Cardiac fibroblast (primary cell): ENCODE measurements at places on chromosomes 1 and 21.

GRCh38 chr21:32173121-32173724, 105.6 kb downstream of the MIS18A start:
- peak; percentile 4 for DNase-seq

- no peak for DNase-seq
These were observed 67.3 kb downstream of the ELAVL4 start for GRCh38 chr1:50175719-50176639.

- DNase-seq, result peak; percentile 91
These were observed 22.9 kb downstream of the TCP10L start for GRCh38 chr21:32562426-32562825.

- DNase-seq, result no peak
These were observed 256.2 kb upstream of the OLFM3 start for GRCh38 chr1:102252731-102253505.

- no peak for DNase-seq
These were observed 48.1 kb downstream of the LHX9 start for GRCh38 chr1:197965132-197965840.

DNA sequence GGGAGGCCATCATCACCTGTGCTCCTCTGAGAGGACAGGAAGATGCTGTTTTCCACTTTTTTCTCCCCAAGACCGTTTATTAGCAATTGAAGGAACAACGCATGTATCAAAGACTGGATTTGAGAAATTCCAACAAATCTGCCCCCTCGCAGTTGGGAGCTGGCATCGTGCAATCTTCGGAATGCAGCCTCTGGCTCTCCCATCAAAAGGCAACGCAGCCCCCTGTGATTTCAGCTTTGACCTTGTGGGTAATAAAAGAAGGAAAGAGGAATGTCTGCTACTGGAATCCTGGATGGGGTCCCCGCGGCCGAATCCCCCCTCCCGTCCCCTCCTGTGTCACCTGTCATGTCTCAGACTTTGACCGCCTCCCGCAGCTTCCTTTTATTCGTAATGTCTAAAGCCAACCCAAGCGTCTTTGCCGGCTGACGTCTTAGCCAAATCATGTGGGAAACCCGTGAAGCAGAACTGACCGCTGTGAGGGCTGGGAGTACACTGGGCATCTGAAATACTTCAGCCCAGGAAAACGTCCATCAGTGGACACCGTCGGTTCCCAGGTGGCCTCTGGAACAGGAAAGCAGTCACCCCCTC, 101.5 kb downstream of the WDR4 start:
- no peak for DNase-seq

- peak; percentile 31 for DNase-seq
These were observed 158.3 kb downstream of the PLXNA2 start for GRCh38 chr1:208085655-208086515.

DNA sequence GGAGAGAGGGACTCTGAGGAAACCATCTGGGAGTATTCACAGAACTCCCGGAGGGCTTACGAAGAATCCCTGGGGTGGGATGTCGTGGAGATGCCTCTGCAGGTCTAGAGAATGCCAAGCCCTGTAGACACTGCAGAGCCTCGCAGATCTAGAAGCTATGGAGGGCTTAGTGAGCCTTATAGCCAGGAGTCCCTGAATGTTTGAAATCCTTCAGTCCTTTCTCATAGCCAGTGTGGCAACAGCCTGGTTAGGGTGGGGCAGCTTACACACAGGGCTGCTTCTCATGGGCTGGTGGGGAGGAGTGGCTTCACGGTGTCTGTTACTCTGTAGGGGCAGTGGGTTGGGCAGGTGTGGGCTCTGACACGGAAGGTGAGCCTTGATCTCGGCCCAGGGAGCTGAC, 44.2 kb upstream of the KDM4A start:
- DNase-seq, result no peak

DNA sequence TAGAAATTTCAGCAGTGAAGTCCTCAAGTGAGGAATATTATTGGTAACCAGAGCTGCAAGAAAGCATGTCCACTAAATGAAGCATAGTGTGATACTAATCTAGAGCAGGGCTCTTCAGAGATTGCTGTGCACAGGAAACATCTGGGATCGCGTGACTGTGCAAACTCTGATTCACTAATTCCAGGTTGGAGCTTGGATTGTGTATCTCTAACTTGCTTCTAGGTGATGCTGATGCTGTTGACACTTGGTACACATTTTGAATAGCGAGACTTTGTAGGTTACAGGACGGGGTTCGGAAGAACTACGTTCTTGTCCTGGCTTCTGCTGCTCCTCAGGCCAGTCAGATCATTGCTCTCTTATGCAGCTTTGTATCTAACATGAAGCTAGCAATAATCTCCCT, 66.5 kb downstream of the PRRX1 start:
- no peak for DNase-seq

DNA sequence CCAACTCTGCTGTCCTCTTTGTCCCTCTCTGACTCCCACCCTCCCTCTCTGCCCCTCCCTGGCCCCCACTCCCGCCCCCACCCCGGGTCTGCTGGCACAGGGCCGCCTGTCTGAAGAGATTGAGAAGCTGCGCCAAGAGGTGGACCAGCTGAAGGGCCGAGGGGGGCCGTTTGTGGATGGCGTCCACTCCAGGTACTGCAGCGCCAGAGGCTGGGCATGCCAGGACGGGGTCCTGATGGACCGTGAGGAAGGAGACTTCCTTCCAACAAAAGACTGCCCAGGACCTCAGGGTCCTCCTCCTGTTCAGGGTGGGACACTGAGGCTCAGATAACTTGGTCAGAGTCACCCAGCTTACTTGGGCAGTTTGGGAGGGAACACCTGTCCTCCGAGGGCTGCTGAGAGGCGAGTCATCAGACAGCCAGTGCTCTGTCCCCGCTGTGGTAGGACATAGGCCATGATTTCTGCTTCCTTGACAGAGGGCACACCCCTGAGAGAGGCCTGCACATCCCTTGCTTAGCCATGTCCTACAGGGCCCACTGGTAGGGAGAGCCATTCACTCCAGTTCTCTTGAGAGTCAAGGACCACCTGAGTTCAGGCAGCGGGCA, 23.4 kb downstream of the PPFIA4 start:
- DNase-seq, result no peak

DNA sequence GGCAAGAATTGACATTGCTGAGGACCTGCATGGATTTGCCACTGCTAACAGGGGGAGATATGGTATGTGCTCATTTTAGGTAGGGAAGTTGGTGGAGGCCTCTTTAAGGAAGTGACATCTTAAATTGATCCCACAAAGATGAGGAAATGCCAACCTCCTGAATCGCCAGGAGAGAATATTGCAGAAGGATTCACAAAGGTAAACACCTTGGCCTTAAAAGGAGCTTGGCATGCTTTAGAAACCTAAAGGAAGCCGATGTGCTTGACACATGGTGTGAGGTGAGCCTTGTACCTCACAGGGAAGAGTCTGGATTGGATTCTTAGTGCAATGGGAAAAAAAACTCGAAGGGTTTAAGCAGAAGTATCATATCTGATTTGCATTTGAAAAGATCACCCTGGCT, 470.5 kb upstream of the DAB1 start:
- DNase-seq, result no peak

GRCh38 chr1:41330588-41331545, 30.4 kb upstream of the FOXO6 start:
- peak; percentile 23 for DNase-seq

DNA sequence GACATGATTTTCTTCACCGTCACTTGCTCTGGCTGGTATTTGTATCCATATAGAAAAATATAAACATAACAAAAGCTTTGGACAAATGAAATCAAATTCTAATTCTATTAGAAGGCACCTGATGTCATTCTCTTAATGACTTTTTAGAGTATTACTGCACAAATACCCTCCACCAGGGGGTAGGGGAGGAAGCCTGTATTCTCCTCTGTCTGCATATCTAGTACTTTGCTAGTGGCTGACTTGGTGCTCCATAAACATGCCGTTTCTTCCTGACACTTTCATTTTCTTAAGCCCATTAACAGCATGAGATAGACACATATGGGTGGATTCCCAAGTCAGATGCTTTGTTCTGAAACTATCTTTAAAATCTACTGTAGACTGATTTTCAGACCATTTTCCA, 20.6 kb upstream of the KCNJ15 start:
- DNase-seq, result no peak

GRCh38 chr1:29240400-29240837, 4.1 kb downstream of the PTPRU start:
- DNase-seq, result no peak

DNA sequence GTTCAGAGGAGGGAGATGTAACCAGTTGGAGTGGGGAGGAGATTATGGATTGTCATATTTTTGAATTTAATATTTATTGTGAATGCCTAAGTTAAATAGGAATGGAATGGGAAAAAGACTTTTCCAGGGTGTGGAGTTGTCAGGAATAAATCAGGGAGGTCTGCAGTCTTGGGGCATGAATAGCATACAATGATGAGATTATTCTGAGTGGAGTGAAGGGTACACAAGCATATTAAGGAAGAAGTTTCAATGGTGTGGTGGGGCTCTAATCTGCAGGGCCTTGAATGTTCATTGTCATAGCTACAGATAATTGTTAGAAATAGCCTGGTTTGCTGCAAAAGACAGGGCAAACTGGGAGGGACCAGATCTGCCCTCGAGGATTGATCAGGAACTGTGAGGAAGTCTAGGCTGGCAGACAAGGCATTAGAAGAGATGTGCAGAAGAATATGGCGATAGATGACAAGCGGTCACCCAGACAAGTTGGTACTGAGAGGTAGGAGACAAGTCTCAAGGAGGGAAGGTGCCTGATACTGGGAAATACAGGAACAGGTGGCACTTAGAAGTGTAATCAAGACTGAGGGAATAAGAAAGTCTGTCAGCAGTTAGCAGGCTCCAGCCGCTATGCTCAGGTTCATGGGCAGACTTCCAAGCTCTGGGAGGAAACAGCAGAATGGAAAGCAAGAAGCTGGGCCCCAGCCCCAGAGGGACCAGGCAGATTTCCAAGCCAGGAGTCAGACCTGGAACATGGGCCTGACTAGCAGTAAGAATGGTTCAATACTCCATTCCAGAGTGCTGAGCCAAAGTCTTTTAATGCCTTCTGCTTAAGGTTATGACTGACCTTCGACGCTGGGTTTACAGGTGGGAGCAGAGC, 20.9 kb upstream of the RGL1 start:
- DNase-seq, result peak; percentile 90

DNA sequence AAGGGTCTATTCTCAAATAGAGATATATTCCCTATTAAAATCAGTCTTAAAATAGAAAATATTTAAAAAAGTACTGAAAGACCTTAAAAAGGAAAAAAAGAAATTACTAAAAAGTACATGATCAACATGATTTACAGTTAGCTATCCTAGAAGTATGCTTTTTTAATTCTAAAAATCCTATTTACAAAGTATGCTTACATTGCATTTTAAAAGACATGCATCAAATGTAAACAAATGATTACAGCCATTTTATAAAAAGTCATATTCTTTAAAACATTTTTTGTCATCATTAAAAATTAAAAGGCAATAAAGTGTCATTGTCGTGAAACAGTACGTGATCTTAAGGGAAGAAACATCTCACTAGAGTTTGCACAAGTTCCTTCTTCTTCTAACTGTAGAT, 7.9 kb upstream of the C1orf52 start:
- no peak for DNase-seq

DNA sequence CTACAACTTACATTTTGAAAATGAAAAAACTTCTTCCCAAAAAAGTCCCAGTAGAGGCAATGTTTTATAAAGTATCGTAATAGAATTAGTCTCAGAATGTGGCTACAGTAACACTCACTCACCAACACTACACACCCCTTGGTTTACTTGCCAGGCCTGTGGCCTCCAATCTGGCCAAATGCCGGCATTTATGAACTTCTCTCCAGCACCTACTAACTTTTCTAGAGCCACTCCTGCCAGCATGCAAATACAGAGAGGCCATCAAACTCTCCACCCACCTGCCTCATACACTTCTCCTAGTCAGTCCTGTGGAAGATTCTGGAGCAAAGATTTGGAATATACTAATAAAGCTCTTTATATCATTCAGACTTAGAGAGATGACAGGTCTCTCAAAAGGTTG, 32.3 kb downstream of the STPG1 start:
- no peak for DNase-seq

DNA sequence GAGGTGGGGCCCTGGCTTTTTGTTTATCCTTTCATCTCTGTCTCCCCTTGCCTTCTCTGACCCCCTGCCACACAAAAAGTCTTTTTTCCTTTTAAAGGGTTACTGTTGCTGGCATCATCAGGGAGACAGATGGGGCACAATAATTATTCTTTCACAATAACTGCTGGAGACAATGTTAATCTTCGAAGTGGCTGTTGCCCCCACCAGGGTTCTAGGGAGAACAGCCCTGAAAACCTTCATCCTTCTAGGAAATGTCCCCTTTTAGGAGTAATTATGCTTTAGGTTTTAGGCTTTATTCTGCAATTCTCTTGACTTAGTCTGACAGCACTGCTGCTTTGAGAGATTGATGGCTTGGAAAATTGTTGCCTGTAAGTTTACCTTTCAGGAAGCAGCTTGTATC, 150.0 kb downstream of the NOS1AP start:
- no peak for DNase-seq

DNA sequence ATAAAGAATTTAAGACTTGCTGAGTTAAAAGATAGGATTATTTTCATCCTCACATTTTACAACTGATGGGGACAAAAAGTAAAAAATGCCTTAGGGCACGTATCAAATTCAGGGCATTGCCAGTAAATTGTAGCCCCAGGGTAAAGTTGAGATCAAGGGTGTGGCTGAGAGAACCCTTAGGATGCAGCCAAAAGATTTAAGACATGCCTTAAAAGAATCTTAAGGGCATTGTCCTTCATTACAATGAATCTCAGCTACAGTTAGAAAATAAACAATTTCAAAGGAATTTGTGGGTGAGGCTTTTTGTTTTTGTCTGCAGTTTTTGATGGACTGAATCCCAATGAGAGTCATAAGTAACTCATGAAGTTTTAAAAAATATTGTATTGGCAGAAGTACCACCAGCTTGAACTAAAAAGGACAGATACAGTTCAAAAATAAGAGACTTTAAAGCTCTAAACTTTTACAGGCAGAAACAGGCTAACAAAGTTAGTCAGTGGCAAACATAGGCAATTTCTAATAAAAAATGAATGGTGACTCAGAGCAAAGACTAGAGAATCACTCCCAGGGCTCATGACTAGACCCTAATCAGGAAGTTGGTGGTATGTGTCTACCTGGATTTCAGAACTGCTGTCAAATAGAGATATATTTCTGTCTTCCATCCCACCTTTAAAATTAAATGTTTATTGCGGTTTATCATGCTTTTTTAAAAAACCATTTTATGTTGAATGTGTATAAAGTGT, 165.1 kb upstream of the SNX7 start:
- peak; percentile 33 for DNase-seq

DNA sequence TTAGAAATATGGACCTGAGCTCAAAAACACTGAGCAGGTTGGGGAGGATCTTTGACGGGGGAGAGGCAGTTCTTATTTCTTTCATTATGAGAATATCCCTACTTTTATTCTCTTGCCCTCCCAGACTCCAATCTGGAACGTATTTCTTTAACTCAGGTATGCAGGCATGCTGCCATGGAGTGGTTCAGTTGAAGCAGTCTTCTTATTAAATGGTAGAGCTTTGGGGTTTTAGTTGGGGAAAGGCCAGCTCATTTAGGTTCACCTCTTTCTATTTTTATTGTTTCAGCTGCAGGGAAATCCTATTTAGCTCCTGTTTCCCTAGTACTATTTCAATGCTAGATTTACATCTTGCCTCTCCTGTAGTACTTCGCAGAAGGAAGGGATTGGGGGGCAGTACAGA, 198.9 kb downstream of the TTLL7 start:
- no peak for DNase-seq

GRCh38 chr1:42924082-42924850, 34.4 kb downstream of the SLC2A1 start:
- peak; percentile 90 for DNase-seq
